ENCODE measurements at places on chromosomes 1 and 21. TPM values are rescaled to one million over a fixed set of nuclear protein-coding genes. Genes with fewer than 3 reads are reported as not detected.

DNA sequence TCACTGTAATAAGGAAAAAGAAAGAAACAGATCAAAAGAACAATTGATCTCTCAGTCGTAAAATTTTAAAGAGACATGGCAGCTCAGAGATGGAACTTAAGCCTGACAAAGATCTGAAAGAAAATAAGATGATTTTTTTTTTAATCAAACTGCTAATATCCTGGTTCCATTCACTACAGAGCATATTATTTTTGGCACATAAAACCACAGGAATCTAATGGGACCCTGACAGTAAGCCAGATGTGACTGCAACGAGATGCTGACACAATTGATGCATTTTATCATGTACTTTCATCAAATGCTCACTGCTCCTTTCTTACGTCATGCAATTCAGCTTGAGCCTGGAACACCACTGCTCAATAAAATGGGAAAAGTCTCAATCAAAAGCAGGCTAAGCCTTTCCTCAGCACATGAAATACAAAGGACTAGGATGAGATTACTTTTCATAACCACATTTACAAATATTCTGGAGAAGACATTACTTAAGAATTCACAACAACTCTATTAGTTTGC, 16.6 kb downstream of the GPATCH2 start:
- no peak for DNase-seq

DNA sequence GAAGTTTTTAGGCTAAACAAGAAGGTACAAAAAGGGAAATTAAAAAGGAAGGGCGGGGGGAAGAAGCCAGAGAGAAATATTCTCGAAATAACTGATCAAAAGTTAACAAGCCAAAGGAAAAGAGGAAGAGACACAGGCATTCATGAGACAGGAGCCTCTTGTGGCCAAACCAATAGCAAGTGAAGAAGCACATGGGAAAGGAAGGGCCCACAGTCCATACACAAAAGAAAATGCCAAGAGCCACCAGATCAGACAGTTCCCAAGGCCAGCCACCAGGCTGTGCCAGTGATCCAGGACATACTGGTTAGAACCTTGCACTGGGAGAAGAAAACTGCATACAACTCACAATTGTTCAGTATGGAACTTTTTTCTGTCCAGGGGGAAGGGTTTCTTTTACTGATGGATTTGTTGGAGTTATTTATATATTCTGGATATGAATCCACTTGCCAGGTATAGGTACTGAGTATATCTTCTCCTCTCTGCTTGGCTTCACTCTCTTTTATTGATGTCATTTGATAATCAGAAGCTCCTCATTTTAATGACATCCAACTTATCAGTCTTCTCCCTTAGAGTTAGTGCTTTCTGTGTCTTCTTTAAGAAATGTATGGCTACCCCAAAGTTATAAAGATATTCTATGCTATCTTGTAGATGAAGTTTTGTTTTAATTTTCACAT, 76.8 kb downstream of the CD46 start:
- peak; percentile 64 for DNase-seq

DNA sequence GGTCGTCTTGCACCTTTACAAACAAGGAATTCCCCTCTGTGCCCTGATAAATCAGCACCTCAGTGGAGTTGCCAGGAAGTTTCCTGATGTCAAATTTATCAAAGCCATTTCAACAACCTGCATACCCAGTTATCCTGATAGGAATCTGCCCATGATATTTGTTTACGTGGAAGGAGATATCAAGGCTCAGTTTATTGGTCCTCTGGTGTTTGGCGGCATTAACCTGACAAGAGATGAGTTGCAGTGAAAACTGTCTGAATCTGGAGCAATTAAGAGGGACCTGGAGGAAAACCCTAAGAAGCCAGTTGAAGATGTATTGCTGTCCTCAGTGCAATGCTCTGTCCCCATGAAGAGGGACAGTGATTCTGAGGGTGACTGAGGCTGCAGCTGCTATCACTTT, 38.3 kb downstream of the ZFYVE9 start:
- no peak for DNase-seq

GRCh38 chr1:203120325-203121153, 7.0 kb upstream of the ADORA1 start:
- no peak for DNase-seq

- DNase-seq = no peak
These were observed 729 bp downstream of the NADK start for GRCh38 chr1:1777583-1777899.

DNA sequence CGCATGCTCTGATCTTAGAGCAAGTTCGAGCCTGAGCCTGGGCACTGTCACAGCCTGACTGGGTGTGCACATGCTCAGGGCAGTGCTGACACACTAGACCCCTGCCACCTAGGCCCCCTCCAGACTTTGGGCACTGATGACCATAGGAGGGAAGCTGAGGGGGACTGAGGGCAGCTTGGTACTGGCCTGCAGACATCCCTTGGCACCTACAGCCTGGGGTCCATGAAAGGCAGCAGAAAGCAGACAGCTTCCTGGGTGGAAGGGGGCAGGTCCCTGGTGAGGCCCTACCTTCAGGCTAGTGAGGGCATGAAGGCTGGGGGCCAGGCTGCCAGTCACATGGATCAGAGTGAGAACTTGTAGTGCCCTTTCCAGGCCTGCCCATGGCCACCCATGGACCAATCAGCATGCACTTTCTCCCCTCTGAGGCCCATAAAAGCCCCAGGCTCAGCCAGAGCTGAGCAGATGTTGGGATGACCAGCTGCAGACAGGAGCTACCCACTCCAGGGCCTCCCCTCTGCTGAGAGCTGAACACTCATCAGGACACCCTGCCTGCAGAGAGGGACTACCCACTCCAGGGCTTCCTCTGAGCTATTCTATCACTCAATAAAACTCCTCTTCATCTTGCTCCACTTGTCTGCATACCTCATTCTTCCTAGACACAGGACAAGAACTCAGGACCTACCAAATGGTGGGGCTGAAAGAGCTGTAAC, 680.8 kb downstream of the MATN1 start:
- no peak for DNase-seq

- no peak for DNase-seq
These were observed 29.6 kb upstream of the FMO1 start for GRCh38 chr1:171218661-171219060.

DNA sequence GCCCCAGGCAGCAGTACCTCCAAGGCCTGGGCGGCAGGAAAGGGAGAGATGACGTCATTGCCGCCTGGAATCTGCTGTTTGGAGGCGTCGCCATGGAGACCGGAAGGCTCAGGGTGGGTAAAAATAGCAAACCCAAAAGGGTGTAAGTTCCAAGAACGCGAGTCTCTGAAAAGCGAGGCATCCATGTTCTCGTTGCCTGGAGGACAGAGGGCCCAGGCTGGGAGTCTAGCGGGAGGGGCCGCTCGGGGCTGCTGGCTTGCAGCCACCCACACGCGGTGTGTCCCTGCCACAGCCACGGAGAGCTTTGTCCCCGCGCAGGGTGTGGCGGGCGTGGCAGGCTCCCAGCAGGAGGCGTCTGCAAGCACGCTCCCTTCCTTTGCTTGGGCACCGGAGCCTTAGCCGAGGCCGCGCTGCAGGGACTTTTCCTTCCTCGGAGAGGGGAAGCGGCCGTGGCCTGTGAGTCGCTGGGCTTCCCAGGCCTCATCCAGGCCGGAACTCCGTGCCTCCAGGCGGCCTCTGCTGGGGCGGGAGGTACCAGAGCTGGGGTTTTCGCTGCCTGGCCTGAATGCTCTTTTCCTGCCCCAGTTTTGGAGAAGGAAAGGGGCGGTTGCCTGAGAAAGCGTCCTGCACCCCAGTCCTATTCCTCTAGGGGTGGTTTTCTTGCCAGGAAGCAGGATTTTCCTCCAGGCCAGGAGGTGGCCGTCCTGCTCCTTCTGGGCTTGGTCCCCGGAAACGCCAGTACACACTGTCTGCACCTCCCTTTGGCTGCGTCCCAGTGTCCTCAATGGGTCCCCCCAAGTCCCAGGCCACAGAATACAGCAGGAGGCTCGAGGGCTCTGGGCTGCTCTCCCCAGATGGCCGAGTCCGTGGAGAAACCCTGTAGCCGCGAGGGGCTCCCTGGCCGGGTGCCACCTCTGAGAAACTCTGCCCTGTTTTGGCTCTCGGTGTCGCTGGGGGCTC, 15.3 kb upstream of the SKI start:
- no peak for DNase-seq

DNA sequence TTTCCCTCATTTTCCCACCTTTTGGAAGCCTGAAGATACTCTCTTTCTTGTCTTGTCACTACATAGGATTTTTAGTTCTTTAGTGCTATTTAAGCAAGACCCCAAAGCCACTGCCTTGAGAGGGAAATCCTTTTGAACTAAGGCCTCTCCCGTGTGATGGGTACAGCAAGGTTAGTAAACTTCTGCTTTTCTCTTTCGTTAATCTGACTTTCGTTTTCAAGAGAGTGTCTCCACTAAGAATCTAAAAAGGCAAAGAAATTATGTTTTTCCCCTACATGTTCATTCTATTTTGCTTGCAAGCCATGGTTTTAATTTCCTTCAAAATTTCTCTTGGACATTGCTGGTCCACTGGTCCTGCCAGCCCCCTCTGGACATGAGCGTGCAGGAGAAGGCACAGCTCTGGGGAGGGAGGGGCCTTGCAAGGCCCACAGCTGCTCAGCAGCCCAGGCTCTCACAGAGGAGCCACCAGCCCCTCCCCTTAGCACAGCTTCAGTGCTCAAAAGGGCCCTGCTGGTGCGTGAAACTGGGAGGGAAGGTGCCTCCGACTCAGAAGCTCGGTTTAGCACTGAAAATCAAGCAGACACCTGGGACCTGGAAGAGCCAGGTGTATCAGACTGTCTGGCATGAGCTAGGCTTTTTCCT, 210.9 kb upstream of the GALNT2 start:
- DNase-seq = no peak

DNA sequence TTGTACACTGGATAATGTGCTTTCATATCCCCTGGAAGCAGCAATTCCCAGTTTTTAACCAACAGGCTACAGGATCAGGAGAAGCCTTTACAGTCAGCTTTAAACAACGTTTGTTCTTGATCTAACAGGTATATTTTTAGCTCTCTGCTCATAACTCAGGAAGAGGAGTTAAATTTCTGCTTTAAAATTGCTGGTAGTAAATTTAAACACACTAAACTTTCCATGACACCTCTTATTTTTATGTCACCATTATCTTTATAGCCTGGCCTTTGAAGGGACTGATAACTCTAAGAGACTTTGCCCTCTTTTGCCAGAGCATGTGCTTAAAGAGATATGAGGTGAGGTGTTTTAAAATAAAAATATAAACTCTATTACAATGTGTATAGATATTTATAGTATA, 119.6 kb upstream of the BRINP3 start:
- no peak for DNase-seq

GRCh38 chr1:147079400-147080005, 92.8 kb downstream of the PRKAB2 start:
- peak; percentile 16 for DNase-seq

- no peak for DNase-seq
These were observed 102.7 kb downstream of the ARHGEF10L start for GRCh38 chr1:17642169-17642568.

- DNase-seq = no peak
These were observed 351.1 kb upstream of the PLXNA2 start for GRCh38 chr1:208595236-208595635.

GRCh38 chr21:42373196-42373907, 7.0 kb upstream of the TFF1 start:
- DNase-seq = no peak

DNA sequence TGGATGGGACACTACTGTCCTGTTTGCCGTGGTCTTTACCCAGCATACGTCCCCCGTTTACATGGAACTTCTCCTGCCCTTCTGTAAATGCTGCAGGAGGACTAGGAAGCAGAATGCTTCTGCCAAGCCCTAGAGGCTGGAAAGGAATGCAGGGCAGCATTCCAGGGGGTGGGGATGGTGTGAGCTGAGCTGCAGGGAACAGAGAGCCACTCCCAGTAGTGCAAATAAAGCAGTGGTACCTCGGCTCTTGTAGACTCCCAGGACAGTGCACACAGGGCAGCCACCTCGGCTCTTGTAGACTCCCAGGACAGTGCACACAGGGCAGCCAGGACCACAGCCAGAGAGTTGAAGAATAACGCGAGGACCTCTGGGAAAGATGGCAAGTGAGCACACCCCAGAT, 35.4 kb downstream of the PTPRU start:
- DNase-seq = no peak

- no peak for DNase-seq
These were observed 28.9 kb upstream of the RGS1 start for GRCh38 chr1:192546596-192547190.

DNA sequence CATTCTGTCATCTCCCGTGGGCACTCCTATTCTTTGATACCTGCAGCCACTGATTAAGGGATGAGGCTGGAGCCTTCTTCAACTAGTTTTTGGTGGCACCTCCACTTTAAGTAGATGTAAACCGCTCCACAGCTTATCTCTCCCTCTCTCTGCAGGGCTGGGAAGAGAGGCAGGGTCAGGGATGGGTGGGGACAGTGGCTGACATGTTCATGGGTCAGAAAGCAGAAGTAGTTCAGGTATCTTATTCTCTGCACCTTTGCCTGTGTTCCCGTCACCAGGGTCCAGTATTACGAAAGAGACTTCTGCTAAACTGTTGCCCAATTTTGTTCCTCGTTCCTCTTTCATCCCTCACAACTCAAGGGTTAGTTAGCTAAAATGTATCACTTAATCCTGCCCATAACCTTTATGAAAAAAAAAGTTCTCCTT, 51.7 kb upstream of the EDEM3 start:
- no peak for DNase-seq

- DNase-seq = no peak
These were observed 34.9 kb downstream of the RSPH1 start for GRCh38 chr21:42461185-42461520.

DNA sequence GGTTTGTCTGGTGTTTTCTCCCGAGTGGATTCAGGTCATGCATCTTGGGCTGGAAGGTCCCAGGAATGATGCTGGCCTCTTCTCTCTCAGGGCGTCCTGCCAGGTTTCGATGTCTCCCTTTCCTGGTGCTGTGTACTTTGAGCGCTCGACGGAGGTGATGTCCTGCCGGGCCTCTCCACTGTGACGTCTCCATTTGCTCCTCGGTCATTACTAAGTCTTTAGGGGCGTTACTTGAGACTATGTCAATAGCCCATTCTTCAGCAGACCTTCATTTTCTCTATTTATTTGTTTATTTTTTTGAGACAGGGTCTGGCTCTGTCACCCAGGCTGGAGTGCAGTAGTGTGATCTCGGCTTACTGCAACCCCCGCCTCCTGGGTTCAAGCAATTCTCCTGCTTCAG, 37.2 kb upstream of the TNFRSF1B start:
- no peak for DNase-seq

DNA sequence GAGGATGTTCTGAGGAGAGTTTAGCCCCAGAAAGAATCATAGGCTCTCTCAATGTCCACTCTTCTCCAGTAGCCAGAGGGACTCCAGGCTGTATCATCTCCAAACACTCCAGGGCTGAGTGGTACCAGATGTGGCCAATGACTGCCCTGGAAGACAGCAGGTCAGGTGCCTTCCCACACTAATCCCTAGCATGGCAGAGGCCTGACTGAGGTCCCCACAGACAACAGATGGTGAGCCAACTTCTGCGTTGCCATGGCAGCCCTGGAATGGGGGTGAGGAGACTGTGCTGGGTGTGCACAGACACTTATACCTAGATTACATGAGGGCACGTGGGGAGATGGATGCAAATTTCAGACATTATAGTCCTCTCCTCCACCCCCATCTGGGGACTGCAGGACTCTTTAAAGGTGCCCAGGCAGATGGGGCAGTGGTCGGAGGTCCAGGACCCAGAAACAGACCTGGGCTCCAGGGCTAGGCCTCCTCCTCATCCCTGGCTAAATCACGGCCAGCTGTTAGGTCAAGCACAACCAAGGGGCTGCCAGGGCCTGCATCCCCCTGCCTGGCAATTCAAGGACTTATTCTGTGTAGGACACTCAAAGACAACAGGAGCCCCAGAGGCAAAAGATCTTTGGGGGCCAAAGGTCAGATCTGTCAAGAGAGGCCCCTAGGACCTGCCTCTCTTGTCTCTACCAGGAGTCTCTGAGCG, 42.9 kb downstream of the CAMK2N1 start:
- no peak for DNase-seq

Gene PADI6
- total RNA-seq = not detected

Gene PEX14
- 14.8 TPM for total RNA-seq

Gene CD34
- not detected for total RNA-seq

Gene POGZ
- 97.8 TPM for total RNA-seq

All from CD4-positive, alpha-beta T cell (primary cell).